ENCODE measurements at places on chromosomes 6 and 20. TPM values are rescaled to one million over a fixed set of nuclear protein-coding genes. Genes with fewer than 3 reads are reported as not detected.

Gene ZSCAN12
- total RNA-seq = 9.8 TPM

Gene LAMA5
- 191 TPM for total RNA-seq

Gene NDUFAF5
- 19.5 TPM for total RNA-seq

Gene FRMD1
- total RNA-seq = 6.9 TPM

Gene TSHZ2
- total RNA-seq = 21.8 TPM

Gene PKIB
- total RNA-seq = 2.3 TPM

Gene SUMO4
- 6.7 TPM for total RNA-seq

Gene SLC22A16
- 1.2 TPM for total RNA-seq

Gene LPIN3
- total RNA-seq = 14.1 TPM

Gene SPAG4
- total RNA-seq = 2.9 TPM

Gene SNTA1
- 20.9 TPM for total RNA-seq

Gene SLC35D3
- total RNA-seq = 0.12 TPM

Gene ABCF1
- 35.4 TPM for total RNA-seq

Gene SNHG17
- 21.0 TPM for total RNA-seq

Gene ORC3
- 22.0 TPM for total RNA-seq

Measured in metanephros (tissue), 2 donors.